ENCODE measurements at places on chromosomes 11 and 22.
A peak's percentile ranks its signal among the peaks of the same experiment; 100 is the strongest.

DNA sequence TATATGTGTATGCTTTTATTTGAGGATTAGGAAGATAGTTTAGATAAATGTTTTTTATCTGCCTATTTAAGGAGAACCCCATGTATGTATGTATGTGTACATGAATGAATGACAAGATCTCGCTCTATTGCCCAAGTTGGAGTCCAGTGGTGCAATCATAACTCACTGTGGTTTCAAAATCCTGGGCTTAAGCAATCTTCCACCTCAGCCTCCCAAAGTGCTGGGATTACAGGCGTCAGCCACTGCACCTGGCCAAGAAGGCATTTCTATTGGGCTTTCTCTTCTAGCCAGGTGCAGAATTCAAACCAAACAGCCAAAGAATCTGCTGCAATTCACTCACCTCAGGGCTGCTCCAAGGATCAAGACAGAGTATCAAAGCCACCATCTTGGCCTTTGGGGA, 25.5 kb upstream of the DGKZ start:
- no peak for DNase-seq

- DNase-seq: no peak
These were observed 27.6 kb upstream of the BAIAP2L2 start for GRCh38 chr22:38137876-38138687.

DNA sequence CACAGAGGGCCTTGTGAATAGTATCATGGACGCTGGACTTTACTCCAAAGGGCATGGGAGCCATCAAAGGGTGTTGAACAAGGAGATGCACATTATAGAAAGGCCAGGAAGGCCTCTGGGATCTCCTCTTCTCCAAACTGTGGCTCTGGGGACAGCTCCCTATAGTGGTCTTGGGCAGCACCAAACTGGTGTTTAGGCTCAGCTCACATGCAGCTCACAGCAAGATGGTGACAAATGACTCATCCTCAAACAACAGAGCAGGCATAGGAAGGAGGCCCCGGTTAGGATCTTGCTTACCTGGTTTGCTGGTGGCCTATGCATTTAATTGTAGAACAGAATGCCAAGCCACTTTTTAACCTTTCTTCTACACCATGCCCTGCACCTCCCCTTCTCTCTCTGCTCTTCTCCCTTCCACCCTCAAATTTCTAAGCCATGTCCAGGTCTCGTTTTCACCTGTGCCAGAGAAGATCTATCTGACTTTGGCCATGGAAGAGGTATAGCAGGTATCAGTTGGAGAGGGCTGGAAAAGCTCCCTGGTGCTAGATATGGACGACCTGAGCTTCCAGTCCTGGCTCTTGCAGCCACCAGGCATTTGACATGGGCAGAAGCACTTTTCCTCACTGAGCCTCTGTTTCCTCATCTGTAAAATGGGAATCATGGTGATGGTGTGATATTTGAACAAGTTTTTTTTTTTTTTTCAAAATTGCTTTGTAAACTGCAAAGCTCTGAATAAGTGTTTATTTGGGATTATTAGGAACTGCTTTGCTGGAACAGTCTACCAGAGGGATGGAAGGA, 14.4 kb upstream of the EHF start:
- peak; percentile 9 for DNase-seq

GRCh38 chr22:44554411-44554810, 56.4 kb upstream of the RTL6 start:
- DNase-seq: no peak

GRCh38 chr11:12692229-12693075, 18.2 kb downstream of the TEAD1 start:
- no peak for DNase-seq

DNA sequence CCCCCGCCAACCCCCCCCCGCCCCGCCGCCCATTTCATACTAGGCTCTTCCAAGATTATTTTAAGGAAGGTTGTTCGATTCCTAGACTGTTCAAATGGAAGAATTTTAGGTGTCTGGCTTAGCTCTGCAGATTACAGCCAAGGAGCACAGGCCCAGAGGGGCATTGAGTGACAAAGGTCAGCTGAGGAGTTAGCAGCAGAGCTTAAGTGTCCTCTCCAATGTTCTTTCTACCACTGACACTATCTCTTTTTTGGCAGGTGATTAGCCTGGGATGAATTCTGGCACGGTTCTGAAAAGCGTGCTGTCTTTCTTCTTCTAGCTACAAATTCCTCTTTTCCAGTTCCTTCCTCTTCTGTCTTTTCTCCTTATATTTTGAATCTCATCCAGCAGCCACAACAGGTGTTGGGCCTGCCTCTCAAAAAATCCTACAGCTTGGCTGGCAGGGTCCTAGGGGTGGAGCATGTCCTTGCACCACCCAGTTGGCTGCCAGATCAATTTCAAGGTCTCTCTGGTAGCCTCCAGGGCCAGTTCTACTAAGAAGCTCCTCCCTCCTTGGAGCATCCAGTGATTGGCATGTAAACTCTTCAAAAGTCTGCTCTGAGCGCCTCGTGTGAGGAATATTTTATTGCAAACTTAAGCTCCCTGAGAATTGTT, 23.0 kb downstream of the KCNE3 start:
- no peak for DNase-seq

DNA sequence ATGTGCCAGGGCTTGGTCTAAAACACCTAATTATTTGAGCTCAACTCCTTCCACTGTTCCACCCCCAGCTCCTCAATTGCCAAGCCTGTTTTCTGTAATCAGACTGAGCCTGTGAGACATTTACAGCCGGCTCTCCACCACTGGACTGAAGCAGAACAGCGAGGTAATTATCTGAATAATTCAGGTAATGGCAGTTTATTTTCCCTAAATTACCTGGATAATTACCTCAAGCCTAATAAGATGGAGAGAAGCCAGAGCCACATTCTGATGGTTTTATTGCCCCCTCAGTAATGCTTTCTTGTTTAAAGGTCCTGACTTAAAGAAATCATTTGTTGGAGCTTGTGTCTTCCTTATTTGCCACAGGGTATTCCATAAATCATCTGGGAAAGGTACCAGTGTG, 64.2 kb downstream of the FZD4 start:
- DNase-seq: no peak

- DNase-seq: peak; percentile 16
These were observed 115.4 kb downstream of the OSBP2 start for GRCh38 chr22:30810105-30810504.

DNA sequence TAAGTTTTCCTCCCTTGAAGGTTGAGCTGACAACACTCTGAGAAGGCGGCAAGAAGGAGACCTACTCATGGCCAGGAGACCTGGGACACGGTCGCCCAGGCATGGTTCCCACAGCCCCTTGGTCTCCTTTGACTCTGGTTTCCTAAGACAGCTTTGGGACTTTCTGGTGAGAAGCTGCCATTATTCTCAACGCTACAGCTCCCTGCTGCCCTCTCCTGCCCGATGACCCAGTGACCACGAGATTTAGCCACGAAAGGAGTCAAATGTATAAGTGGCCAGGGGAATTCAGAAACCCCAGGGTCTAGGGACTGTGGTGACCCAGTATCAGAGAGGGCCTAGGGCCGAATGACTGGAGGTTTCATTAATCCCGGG, 699 bp upstream of the SDF2L1 start:
- no peak for DNase-seq

DNA sequence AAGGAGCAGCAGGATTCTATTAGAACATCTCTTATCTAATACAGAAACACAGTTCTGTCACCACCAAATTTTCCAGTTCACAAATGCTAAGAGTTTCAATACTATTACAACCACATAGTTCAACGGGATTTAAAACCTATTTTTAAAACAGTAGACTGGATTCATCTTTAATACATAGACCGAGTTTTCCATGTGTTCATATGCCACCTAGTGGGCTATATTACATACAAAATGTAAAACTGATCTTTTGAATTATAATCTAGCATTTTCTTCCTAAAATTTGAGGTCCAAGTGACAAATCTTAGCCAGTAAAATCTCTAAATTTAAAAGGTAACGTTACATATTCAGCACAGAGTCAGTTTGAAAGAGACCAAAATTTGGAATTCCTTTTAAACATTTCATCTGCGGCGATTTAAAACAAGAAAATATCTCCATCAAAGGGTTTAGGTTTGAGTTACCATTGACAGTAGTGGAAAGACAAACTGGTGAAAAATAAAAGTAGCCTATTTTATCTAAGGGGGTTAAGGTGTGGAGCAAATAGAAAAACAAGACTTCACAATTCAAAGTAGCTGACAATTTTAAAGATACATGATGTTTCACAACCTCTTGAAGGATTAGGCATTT, 269.3 kb upstream of the MPPED2 start:
- DNase-seq: no peak

DNA sequence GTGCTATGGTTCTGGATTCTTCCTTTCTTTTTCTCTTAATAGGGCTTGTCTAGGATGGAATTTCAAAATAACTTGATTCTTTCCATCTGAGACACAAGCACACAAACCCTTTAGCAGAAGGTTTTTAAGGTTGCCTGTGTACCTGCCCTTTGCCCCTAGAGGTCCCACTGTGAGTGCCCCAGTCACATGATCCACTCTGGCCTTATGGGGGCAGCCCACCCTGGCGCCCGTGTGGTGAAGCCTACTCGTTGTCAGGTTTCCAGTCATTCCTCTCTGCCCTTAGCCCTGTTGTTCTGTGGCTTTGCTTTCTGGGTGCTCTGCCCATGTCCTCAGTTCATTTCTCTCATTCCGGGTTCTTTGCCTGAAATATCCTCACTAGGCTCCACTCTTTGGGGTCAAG, 51.8 kb downstream of the ZNRF3 start:
- DNase-seq: no peak

GRCh38 chr11:36840378-36840777, 242.3 kb upstream of the RAG2 start:
- no peak for DNase-seq

DNA sequence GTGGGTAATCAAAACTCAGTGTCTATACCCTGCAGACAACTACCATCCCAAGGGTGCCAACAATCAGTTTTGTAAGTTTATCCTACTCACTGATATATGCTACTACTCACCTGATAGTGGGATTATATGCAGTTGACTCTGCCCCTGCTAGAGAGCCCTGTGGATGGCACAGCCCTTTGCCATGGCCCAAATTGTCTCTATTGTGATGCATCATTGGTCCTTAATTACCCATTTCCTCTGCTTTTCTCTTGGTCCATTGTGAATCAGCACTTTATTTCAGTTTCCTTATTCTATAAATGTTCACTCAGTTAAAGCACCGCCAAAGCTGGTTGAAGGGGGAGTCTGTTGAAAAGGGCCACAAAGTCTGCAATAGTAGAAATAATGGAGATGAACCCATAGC, 42.3 kb downstream of the PLAAT5 start:
- DNase-seq: no peak

DNA sequence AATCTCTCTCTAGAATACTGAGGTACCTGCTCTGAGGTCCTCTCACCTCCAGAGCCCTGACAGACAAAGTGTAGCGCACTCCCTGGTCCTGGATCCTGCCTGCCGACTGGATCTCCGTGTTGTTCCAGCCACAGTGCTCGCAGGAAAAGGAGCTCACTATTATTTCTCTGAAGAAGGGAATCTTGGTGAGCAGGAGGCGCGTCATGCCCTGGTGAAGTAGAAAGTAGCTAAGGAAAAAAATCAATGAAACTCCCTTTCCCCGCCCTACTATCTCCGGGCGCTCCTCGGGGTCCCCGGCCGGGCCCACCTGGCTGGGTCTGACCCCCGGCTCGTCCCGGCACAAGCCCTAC, 412 bp downstream of the ZPR1 start:
- DNase-seq: no peak

- no peak for DNase-seq
These were observed 35.5 kb downstream of the RPL27A start for GRCh38 chr11:8717876-8718753.

DNA sequence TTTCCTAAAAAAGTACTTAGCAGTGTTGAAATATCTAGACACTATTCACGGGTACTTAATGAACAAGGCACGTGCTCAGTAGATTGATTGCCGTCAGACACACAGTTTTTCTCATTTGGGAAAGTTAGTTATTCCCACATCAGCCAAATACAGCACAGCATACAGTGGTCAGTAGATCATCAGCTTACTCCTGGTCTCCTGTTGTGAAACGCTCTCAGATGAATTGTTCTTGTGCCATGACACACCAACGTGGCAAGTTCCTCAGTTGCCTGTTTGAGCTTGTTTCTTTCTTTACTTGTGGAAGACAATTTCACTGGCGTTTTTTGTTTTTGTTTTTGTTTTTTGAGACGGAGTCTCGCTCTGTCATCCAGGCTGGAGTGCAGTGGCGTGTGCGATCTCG, 8.6 kb downstream of the TAB1 start:
- no peak for DNase-seq

- DNase-seq: peak; percentile 9
These were observed 2.8 kb downstream of the MADD start for GRCh38 chr11:47272706-47273105.

GRCh38 chr22:37258005-37258752, 14.1 kb upstream of the RAC2 start:
- no peak for DNase-seq

DNA sequence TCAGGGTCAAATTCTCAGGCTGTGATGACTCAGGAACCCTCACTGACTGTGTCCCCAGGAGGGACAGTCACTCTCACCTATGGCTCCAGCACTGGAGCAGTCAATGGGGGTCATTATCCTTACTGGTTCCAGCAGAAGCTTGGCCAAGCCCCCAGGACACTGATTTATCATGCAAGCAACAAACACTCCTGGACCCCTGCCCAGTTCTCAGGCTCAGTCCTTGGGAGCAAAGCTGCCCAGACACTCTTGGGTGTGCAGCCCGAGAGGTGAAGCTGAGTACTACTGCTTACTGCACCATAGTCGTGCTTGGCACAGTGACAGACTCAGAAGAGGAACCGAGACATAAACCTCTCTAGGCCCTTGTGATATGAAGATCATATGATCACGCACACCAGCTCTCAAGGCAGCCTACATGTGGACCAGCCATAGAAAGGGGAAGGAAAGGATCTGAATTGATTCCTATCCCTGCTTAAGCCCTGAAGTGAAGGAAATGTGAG, 58.2 kb downstream of the ZNF280B start:
- DNase-seq: no peak

GRCh38 chr11:7759010-7759409, 37.7 kb downstream of the OR5P2 start:
- DNase-seq: peak; percentile 13

- no peak for DNase-seq
These were observed 27.6 kb downstream of the TP53I11 start for GRCh38 chr11:44923115-44923514.

- DNase-seq: no peak
These were observed 604.4 kb downstream of the BUD13 start for GRCh38 chr11:116168459-116168787.

- DNase-seq: no peak
These were observed 24.8 kb downstream of the DCUN1D5 start for GRCh38 chr11:103067118-103067517.

- peak; percentile 35 for DNase-seq
These were observed 73.0 kb upstream of the PHF21B start for GRCh38 chr22:45082795-45083194.

- DNase-seq: no peak
These were observed 39.5 kb downstream of the IGF2 start for GRCh38 chr11:2099516-2100349.

- DNase-seq: no peak
These were observed 107.3 kb downstream of the RPS6KA4 start for GRCh38 chr11:64466115-64466718.

GRCh38 chr22:23306438-23306921, 126.2 kb downstream of the BCR start:
- no peak for DNase-seq

All from activated CD4-positive, alpha-beta T cell treated with anti-CD3 and anti-CD28 coated beads, Interleukin-2, Interleukin-6, amounts not matched to agents 100 ng/mL and 50 ng/mL, durations not matched to agents 16 hours and 8 hours (primary cell).